IMR-90 (cell line): ENCODE measurements at places on chromosomes 2 and 18.

DNA sequence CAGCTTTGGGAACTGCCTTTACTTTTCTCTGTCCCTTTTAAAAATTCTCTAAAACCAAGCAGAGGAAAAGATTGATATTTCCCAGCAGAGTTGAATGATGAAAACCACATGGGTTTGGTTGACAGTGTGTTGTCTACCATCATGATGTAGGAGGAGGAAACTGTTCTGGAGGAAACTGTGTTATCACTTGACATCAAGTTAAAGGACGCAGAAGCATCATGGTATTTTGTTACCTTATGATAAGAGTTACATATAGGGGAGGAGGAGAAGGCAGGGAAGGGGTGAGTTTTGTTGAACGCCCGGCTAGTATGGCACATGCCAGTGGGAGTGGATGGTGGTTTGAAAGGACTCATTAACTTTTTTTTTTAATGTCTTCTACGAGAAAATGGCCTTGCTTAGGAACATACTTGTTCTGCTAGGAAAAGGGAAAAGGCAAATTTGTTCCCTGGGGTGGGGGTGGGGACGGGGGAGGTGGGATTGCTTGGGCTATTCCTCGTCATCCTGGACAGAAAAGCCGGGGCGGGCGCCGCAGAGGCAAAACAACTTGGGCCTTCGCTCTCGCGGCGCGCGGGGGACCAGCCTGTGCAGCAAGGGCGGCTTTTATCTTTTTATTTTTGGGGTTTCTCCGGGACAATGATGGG, 766 bp downstream of the TMEM17 start:
- DNase-seq = no peak

- no peak for DNase-seq
Observed at GRCh38 chr18:63287691-63288220, 31.8 kb downstream of the BCL2 start.

DNA sequence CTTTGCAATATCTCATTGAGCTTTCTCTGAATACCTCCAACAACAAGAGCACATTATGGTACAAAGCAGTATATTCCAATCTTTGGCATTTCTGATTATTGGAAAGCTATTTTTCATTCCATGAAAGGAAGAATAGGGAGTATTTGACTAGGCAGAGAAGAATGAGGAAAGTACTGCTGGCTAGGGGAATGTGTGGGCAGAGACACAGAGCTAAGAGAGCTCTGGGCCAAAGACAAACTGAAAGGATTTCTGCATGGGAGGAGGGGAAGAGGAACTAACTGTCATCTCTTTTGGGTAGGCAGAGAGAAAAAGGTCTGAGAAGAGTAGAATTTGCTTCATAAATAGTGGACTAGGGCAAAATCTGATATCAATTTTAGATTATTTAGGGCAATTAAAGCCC, 150.8 kb downstream of the CCDC85A start:
- no peak for DNase-seq

DNA sequence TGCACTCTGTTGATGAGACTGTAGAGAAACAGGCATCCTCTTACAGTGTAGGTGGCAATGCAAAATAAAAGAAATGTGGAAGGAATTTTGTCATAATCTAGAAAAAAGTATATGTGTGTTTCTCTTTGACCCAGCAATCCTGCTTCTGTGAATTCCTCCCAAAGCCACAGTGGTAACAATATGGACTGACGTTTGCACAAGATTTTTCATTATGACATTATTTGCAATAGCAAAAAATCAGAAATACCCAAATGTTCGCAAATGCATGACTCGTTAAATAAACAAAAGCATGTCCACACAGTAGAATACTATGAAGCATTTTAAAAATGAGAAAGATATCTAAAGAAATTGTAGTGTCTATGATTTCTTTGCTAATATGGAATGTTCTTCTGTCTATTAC, 255.2 kb upstream of the NRP2 start:
- peak; percentile 85 for DNase-seq
